ENCODE measurements at places on chromosomes 4 and X.

GRCh38 chrX:49058794-49059193, at the start of gene CCDC120:
TSS of gene CCDC120 (plus strand) at chrX:49058999. CDS start at chrX:49062042, 3,043 bp downstream.
- no peak for DNase-seq

GRCh38 chr4:80215449-80216052, 18.2 kb downstream of the PRDM8 start:
- no peak for DNase-seq

- DNase-seq: no peak
Measured at GRCh38 chr4:184267206-184267608, 49.5 kb upstream of the ENPP6 start.

DNA sequence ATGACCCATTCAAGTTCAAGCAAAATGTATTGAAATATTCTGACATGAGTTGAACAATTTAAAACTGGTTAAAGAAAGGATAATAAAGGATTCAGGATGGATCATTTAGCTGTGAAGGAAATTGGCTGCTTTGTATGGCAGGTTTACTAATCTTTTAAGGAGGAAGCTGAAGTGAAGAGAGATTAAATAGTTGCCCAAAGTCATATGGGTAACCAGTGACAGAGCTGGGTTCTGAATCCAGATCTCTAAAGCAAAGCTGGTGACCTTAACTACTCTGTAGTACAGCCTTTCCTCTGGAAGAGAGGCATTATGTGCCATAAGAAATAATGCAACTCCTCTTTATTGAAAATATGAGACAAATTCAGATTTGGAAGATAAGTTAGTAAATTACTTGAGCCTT, 22.8 kb downstream of the FHIP1A start:
- DNase-seq: no peak

GRCh38 chrX:20421275-20421674, 154.6 kb upstream of the RPS6KA3 start:
- no peak for DNase-seq

- peak; percentile 90 for DNase-seq
Measured at GRCh38 chrX:87517571-87518141, at the start of gene KLHL4. TSS of gene KLHL4 (plus strand) at chrX:87517802. CDS start at chrX:87517894, 92 bp downstream.

DNA sequence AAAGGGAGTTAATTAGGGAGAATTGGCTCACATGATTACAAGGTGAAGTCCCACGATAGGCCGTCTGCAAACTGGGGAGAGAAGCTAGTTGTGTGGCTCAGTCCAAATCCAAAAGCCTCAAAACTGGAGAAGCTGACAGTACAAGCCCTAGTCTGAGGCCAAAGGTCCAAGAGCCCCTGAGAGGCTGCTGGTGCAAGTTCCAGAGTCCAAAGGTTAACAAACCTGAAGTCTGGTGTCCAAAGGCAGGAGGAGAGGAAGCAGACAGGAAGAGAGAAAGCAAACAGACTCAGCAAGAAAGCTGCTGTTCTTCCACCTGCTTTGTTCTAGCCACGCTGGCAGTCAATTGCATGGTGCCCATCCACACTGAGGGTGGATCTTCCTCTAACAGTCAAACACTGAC, 29.0 kb upstream of the SPACA5B start:
- DNase-seq: no peak

GRCh38 chr4:9943761-9944160, 77.5 kb downstream of the SLC2A9 start:
- DNase-seq: no peak

DNA sequence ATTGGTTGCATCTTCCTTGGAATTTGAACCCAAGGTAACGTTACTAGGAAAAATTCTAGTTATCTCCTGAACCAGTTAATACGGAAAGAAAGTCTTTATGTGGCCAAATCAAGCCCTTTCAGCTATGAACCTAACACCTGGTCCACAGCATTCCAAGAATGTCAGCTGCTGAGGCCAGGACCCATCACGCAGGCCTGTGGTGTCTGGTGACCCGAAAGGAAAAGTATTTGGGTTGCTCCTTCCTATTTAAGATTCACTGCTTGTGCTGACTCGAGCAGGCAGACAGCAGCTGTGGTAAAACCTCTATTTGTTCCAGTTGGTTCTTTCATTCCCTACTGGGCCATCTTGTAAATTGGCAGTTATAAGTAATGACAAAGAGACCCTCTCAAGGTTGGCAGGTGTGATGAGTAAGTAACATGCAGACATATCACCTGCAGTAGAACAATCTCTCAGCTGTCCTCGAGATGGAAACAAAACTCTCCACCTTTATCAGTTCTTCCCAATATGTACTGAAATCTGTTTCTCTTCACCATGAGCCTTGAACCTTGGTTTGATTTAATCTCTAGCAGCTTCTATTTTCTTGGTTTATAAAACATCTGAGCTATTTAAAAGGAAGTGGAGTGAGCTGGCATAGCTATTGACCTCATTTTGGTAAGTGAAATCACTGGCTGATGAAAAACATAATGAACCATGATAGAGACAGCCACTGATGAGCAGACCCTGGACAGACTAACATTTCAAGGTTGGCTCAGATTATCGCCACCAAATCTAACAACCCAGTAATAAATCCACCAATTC, 182.1 kb upstream of the SMIM31 start:
- DNase-seq: no peak

GRCh38 chr4:81914623-81915022, 442.9 kb upstream of the RASGEF1B start:
- DNase-seq: no peak

DNA sequence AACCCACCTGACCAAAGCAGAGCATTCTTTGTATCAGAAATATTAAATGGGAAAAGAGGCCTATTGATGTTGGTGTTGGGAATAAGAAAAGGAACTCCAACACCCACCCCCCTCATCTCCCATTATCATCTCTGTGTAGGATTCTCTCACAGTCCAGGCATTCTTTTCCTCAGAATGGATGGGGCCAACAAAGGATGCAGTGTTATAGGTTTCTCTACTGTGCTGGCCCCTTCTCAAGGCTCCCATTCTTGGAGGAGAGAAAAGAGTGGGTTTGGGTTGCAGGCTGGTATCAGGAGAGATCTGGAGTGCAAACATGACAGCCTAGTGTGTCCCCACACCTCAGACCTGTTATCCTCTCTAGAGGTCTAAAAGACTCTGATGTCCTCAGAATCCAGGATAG, 59.6 kb downstream of the UGT8 start:
- no peak for DNase-seq

GRCh38 chrX:134870419-134870818, 120.4 kb upstream of the SMIM10 start:
- DNase-seq: no peak

GRCh38 chr4:72918362-72918761, 151.2 kb downstream of the COX18 start:
- DNase-seq: no peak

DNA sequence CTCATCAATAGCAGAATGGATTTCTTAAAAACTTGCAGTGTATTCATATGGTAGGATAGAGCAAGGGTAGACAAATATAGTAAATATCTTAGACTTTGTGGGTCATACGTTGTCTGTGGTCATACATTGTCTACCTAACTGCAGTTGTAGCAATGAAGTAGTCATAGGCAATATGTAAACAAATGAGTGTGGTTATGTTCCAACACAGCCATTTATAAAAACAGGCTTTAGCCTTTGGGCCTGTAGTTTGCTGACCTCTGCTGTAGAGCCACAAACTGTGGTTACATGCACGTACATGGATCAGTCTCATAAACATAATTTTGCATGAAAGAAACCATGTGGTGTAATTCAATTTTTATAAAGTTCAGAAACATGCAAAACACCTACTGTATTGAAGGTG, 98.9 kb downstream of the LARP1B start:
- DNase-seq: no peak

- no peak for DNase-seq
Measured at GRCh38 chrX:107738272-107738671, 37.3 kb downstream of the TSC22D3 start.

- no peak for DNase-seq
Measured at GRCh38 chrX:139759637-139760036, 51.7 kb upstream of the MCF2 start.

DNA sequence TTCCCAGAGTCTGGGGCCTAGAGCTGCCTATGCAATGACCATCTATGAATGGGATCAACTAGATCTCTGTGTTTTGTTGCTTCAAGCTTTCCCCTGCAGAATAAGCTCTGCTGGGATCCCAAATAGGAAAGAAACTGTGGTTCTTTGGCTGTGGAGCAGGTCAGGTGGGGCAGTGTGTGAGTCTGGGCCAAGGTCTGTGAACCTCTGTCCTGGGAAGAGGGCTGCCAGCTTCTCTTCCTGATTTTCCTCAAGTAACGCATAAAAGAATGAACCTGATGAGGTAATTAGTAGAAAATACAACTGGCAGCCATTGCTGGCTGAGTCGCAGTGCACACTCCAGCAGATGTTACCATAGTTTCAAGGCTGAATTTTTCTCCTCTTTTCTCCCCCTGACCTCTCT, 4.6 kb upstream of the PIN4 start:
- DNase-seq: no peak

GRCh38 chrX:33339219-33339618, 127.9 kb upstream of the DMD start:
- DNase-seq: no peak

DNA sequence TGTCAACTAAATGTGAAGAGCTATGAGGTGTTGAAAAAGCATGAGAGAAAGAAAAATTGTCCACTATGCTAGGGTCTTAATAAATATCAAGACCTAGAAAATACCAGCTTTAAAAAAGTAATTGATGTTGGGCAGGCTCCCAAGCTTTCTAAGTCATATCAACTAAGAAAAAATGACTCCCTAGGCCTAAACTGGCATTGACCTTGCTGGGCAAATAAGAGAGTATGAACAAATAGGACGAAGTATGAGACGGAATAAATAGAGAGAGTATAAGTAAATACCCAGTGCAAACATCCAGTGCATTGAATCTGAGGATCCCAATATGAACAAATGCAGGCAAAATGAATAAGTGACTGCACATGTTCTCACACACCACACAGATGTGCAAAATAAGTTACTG, 3.2 kb downstream of the KDR start:
- DNase-seq: no peak
